Omental fat pad (tissue), 4 donors: ENCODE measurements at places on chromosomes 5 and 9. TPM values are rescaled to one million over a fixed set of nuclear protein-coding genes. Genes with fewer than 3 reads are reported as not detected.

DNA sequence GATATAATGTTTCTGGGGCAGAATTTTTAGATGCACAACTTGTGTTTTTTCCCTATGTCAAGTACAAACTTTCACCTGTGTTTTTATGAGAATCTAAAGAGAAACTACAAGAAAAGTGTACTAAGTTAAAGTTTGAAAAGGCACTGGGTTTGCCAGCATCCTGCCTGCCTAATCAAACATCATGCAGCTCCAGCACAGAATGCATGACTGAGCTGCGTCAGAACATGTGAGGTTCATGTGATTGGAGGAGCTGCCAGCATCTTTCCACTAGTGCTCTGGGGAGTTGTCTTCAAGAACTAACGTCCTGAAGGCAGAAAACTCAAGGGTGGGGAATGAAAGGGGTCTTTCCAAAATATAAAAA is 46.1 kb upstream of the RIC1 start:
- DNase-seq, result no peak

Gene ZFP37
- 1.5 TPM for total RNA-seq

DNA sequence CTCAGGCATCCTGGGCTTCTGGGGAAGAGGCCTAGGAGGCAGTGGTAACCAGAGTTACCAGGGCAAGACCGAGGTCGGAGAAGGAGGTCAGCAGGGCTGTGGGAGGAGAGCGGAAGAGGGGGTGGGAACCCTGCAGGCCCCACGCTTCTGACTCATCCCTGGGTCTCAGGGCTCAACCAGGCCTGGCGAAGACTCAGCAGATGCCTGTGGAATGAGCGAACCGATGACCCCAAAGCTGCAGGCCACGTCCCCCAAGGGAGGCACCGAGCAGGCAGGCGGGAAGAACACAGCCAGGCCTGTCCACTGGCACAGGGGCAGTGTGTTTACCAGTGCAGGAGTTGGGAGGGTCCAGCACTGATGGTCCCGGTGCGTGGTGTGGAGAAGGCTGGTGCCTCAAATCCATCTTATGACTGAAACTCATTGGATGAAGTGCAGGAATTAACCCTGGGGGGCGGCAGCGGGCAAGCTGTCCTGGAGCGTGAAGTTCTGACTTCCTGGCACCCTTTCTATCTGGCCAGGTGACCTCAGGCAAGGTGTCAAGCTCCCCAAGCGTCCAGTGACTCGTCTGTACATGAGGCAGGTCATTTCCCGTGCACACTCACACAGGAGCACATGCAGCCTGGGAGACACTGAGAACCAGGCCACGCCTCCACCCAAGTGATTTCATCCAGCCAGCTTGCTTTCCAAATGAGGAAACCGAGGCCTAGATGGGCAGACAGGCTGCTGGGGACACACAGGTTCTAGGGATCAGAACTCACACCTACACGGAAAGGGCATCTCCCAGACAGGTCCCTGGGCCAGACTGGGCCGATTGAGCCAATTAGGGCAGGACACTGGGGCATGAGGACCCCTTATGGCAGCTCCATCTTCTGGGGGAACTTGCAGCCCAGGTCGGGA is 69.1 kb downstream of the ADAMTS2 start:
- peak; percentile 65 for DNase-seq

- DNase-seq, result peak; percentile 40
Observed at GRCh38 chr5:107672211-107673038, 1.7 kb upstream of the EFNA5 start.

GRCh38 chr5:33565324-33565723 is 124.6 kb downstream of the TARS1 start:
- no peak for DNase-seq

DNA sequence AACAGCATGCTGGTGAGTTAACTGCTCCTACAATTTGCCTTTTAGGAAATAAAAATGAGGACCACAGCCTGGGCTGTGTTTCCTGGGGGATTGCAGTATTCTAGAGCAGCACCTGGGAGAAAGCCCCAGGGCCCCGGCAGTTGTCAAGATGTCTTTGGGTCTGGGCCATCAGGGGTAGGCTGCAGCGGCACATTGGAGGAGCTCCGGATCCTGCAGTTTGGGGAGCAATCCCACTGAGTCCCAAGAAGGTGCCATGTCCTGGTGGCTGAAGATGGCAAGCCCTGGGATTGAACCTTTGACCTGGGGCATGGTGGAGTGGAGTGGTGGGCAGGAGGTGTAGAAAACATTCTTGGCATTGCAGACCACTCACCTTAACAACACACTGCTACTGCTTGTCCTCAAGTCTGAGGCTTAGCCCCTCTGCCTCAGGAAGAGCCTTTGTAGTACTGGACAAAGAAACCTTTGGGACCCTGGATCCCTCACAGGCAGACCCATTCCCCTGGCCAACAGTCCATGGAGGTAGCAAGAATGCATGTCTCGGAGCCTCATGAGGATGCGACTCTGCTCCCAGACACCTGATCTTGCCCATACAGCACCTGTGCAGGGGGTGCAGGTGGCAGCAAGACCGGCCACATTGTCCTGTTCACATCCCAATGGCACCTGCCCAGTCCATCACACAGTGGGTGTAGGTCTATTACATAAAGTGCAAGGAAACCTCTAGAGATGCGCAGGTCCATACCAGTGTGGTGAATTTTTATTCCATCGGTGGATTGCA is 159.1 kb upstream of the IRX2 start:
- no peak for DNase-seq

- no peak for DNase-seq
Observed at GRCh38 chr9:88773627-88774244, 217.5 kb upstream of the S1PR3 start.

GRCh38 chr5:56270058-56270457 is 36.9 kb upstream of the ANKRD55 start:
- DNase-seq, result no peak

- DNase-seq, result no peak
Observed at GRCh38 chr9:133597316-133597957, 11.8 kb downstream of the FAM163B start.
